ENCODE measurements at places on chromosomes 12 and 14.

DNA sequence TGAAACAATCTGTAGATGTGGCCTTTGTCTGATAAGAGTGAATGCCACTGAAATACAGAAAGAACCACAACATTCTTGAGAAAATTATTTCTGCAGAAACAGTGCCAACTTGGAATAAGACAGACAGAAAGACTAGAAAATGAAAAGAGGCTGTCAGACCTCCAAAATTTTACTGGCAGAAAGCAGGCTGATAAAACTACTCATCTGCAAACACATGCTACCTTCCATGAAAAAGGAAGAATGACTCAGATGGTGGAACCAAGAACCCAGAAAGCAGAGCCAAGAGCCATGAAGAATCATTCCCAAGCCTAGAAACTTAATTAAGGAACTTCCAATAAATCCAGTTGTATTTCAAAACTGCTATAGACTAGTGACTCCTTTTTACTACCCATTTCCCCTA lies 31.9 kb upstream of the OSBPL8 start:
- no peak for DNase-seq

DNA sequence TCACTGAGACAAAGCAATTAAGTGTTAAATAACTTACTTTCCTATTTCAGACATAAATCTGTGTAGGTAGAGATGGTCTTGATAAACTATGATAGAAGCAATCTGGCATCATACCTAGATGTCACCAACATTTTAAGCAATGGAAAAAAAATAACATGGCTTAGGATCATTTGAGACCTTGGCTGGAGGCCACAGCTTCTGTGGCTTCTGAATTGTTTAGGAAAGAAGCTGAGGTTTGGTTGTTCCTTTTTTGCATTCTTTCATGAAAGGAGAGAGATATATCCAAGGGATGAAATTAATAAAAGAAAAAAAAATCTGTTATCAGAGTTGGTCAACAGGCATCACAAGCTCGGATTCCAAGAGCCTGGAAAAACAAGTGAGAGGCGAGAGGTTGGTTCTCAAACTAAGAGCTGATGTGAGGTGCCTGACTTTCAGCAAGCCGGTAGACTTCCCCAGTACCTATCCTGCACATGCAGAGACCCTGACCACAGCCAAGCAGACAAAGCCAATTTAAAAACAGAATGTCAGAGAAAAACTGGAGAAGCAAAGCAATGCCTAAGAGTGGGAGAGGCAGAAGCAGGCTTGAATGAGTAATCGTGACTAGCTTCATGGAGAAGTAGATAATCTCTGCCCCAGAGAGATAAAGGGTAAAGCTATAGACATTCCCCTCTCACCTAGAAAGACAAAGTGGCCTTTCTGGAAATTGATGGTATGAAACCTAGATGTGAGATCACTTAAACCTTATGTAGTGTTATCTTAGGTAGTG lies 43.4 kb upstream of the ST8SIA1 start:
- DNase-seq = no peak

GRCh38 chr14:104339361-104339760 lies 201.0 kb downstream of the KIF26A start:
- DNase-seq = no peak

GRCh38 chr14:100972118-100972897 lies 68.8 kb upstream of the RTL1 start:
- no peak for DNase-seq

GRCh38 chr12:50603817-50604639 lies 99.2 kb downstream of the DIP2B start:
- no peak for DNase-seq

DNA sequence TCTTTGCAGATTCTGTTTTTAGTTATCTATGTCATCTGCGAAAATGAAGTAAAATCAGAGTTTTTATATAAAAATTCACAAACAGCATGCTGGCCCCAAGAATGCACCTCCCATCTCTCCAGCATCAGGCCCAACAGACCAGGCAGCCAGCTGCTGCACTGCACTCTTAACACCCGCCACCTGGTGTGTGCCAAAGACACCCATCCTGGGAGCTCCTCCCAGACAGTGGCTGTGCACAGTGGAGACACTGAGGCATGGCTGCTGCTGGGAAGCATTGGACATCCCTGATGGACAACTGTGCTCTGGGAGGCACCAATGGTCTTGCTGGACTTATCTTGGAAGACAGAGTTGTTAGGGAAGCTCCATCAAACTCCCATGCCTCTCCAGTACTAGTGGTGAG lies 817.2 kb downstream of the TMEM121 start:
- DNase-seq = no peak

- DNase-seq = no peak
Observed at GRCh38 chr12:27422697-27423096, 23.8 kb upstream of the SMCO2 start.

DNA sequence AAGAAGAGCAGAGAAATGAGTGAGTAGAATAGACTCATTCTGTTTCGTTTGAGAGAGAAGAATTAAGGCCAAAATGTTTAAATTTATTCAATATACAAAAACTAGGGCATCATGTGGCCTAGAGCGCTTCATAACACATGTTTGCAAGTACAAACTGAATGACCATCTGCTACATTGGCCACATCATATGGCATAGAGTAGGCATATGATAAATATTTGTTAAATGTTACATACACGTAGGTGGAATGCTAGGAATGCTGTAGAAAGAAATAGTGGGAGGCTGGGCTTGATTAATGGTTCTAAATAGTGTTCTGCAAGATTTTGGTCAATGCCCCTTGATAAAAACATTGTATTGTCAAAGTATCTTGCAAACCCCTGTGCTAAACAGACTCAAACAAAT lies 10.8 kb downstream of the MGP start:
- no peak for DNase-seq

DNA sequence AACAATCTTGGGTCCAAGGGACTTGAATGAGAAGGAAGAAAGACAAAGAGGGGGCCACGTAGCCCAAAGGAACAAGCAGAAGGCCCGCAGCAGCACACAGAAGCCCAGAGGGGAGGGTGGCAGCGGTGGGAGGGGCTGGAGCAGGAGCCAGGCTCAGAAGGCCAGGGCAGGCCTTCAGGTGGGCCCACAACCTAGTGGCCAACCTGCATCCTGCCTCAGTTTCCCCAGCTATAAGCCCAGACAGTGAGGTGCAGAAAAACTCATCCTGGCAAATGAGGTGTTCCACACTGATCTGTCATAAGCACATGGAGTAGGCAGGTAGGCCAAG lies 34.1 kb downstream of the LTBP2 start:
- no peak for DNase-seq

- no peak for DNase-seq
Observed at GRCh38 chr12:28708918-28709371, 440.1 kb upstream of the FAR2 start.

DNA sequence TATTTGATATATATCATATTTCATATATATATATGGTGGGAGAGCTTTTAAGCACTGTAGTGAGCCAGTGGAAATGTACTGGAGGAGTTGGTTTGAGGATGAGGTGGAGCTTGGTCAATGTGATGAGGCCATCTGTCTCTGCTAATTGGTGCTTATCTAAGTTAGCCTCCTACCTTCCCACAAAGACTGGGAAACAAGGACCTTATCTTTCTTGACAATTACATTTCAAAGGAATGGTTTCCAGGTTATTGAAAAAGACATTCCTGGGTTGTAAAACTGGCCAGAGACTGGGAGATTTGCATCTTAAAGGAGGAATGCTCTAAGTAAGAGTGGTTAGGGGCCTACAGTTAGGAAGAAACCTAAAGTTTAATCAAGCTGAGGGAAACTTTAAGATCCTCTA lies 212.8 kb upstream of the SYT1 start:
- no peak for DNase-seq

DNA sequence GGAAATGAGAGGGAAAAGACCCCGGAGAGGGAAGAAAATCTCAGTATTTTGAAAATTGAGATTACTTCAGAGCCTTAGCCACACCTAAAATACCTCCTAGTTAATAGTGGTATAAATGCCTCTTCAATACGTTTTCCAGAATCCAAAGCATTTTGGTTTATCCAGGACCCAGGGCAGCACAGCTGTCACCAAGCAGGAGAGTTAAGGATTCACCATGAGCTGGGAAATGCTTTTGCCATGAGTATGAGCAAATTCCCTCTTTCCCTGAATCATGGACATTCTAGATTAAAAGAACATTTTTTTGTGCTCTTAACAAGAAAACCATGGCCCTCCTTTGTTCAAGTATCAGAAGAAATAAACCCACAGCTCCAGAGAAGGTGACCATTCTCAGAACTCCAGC lies 21.8 kb upstream of the RTRAF start:
- DNase-seq = no peak

DNA sequence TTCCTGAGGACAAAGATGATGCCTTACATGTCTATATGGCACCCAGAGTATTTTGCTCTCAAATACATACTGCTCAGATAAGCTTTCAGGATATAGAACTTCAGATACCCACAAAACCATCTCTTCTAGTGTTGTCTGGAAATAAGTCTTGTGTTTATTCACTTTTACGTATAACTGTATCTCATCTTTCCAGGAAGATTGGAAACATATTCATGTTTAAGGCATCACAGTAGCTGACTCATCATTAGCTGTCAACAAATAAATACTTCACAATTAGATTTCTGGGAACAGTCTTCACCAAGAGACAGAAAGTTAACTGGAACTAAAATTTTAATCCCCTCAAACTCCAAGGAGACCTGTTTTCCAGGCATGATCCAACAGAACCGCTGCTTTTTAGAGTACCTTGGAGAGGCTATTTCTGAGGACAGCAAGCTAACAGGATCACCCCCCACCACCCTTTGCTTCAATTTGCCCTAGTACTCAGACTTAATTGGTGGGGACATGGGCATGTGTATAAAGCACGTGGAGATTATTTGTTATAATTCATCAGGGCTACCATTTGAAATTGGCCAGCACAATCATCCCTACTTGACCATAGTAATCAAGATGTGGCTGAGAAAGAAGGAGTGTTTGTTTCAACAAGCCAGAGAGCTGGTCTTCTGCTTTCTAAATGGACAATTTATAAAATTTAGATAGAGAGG lies 129.3 kb upstream of the HIF1A start:
- no peak for DNase-seq

DNA sequence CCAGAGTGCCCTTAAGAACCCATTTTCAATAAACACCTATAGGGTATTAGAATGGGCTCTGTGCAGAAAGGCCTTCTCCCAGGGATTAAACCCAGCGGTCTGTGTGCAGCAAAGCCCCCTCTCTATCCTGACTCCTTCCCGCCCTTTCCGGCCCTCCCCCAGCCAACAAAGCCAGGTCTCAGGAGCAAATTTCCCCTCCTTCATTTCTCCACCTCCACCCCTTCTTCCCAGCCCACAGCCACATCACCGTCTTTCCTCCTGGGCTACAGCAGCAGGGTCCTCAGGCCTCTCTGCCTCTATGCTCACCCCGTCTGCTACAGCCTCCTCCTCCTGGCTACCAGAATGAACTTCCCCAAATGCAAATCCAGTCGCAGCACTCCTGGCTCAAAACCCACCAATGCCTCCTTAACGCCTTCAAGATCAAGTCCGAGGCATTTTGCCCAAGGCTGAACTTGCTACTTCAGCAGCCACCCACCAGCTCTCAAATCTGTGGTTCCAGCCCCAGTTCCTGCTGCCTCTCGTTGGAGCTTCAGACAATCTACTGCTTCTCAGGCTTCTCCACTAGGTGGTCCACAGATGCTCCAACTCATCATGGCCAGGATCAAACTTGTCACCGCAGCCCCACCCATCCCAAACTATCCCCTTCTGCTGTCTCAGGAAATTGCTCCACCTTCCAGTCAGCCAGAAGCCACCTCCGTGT lies 134.8 kb downstream of the BCL11B start:
- no peak for DNase-seq

DNA sequence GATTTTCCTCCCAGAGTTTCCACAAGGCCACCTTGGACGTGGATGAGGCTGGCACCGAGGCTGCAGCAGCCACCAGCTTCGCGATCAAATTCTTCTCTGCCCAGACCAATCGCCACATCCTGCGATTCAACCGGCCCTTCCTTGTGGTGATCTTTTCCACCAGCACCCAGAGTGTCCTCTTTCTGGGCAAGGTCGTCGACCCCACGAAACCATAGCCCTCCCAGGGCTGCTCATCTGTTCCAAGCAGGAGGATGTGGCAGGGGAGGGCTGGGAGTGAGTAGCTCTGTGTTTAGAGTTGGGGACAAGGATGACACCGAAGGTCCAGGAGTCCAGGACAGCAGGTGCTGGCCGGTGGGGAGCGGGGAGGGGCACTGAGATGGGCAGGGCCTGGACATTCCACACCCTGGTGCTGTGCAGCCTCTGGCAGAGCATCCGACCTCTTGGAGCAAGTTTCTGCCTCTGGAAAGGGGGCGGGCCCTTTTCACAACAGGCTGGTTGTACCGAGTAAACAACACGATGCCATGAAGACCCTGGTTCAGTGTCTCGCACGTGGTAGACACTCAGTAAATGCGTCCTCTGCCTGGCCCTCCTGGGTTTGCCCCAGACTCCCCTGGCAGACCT lies 8.2 kb downstream of the SERPINA4 start:
- no peak for DNase-seq

- no peak for DNase-seq
Observed at GRCh38 chr14:99574099-99574880, 29.7 kb downstream of the CCDC85C start.

DNA sequence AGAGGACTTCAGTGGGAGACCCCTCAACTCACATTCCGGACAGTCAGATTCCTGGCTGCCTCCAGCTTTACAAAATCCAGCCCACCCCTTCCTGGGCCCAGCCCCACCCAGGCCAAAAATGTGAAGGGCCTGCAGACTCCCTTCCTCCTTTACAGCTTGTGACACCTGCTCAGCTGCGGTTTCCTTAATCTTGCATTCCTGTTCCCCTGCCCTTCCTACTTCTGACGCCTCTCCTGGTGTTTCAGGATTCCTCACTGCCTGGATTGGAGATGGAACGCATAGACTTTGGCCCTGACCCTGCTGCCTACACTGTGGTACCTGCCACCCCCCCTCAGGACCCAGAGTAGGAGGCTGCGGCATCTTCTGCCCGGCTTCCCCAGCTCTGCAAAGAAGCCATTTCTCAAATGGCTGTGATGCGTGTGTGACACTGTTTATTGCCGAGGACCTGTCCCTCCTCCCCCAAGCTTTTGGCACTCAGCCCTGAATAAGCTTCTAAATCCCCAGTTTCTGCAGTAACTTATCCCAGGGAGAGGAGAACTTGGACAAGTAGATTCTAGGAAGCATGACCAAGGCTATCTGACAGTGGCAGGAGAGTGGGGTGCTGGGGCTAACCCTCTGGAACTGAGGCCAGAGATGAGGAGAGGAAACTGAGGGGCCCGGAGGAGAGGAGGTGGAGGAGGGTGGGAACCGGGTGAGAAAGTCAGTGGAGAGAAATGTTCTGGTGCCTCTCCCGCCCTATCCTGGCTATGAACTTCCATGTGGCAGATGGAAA lies 24.9 kb upstream of the BCDIN3D start:
- no peak for DNase-seq

Data from memory B cell (primary cell).